Nucleus accumbens (tissue), 56 donors: ENCODE measurements at places on chromosomes 11 and 22.
A peak's percentile ranks its signal among the peaks of the same experiment; 100 is the strongest.

DNA sequence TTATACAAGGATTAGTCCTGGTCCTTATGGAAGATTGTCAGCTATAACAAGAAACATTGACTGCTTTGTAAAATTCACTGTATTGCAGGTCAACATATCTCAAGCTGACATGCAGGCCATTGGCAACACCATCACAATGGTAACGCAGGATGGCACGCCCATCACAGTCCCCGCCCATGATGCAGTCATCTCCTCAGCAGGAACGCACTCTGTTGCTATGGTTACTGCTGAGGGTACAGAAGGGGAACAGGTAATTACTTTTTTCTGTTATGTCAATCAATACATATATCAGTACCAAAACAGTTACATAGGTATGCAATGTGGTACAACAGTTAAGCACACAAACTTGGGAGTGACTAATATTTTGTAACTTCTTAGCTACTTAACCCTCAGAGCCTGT lies 55.3 kb downstream of the ZNF143 start:
- no peak for DNase-seq

GRCh38 chr11:250740-251299 lies 14.0 kb downstream of the PSMD13 start:
- DNase-seq = no peak

GRCh38 chr22:50178471-50178864 lies 7.2 kb upstream of the TRABD start:
- DNase-seq = no peak

- no peak for DNase-seq
Observed at GRCh38 chr11:118224511-118225188, at the start of gene JAML. TSS of gene JAML (minus strand) at chr11:118225011. CDS start at chr11:118214866, 10,145 bp downstream.

DNA sequence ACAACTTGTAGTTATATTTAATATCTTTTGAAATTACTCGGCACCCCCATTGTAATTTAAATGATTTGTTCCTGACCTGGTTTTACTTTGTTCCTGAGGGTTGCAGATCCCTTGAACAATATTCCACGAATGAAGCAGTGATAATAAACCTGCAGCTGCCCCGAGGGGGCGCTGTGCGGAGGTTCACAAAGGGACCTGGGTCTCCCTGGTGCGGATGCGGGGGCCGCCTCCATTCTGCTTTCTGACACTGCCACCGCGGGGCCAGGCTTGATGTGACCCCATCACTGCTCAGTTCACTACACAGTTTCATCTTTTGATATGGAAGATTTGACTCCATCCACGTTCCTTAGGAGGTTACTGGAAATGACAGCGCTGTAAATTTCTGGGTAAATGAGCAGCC lies 62.9 kb upstream of the PRODH start:
- DNase-seq = no peak

DNA sequence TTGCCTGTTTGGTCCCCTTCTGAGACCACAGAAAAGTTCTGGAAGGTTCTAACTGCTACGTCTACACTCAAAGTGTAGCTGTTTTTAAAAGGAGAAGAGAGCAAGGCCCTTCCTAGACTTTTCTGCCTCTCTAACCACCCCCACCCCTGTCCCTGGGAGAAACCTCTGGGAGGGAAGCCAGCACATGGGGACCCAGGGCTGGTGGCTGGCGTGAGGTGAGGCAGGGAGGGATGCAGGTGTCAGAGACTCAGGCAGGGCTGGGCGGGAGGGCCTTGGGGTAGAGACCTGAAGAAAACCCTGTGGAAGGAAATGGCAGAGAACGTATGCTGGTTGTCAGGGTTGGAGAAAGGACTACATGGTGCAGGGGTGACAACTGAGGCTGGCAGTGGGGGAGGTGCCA lies 26.7 kb downstream of the ARRB1 start:
- no peak for DNase-seq

DNA sequence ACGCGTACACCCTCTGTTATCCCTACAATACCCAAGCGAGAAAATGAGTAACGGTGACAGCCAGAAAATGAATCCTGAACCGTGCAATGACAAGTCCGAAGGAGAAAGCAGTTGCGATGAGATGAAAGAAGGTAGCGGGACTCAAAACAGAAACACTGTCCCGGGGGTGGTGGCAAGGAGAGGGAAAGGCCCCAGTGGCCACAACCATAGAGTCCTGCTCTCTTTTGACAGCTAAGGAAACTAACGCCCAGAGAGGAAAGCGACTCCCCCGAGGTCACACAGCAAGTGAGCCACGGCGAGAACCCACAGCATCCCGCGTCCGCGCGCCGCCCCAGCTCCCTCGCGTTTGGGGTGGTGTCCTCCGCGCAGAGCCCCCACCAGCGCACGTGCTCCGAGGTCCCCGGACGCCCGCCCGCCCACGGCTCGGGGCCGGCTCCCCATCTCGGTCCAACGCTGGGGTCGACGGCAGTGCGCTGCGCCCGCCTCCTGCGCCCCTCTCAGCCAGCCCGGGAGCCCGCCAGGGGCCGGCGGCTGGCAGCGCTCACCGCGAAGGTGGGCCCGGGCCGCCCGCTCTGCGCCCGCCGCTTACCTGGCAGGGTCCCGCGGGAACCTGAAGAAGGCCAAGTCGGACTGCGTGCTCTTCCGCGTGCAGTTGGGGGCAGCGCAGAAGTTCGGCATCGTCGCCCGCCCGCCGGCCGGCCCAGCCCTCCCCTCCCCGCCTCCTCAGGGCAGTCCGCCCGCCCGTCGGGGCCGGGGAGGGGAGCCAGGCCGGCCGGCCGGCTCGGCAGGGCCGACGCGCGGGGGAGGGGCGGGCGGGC lies 564 bp downstream of the THAP12 start:
- peak; percentile 48 for DNase-seq

GRCh38 chr11:133354069-133354468 lies 178.2 kb downstream of the OPCML start:
- DNase-seq = no peak

DNA sequence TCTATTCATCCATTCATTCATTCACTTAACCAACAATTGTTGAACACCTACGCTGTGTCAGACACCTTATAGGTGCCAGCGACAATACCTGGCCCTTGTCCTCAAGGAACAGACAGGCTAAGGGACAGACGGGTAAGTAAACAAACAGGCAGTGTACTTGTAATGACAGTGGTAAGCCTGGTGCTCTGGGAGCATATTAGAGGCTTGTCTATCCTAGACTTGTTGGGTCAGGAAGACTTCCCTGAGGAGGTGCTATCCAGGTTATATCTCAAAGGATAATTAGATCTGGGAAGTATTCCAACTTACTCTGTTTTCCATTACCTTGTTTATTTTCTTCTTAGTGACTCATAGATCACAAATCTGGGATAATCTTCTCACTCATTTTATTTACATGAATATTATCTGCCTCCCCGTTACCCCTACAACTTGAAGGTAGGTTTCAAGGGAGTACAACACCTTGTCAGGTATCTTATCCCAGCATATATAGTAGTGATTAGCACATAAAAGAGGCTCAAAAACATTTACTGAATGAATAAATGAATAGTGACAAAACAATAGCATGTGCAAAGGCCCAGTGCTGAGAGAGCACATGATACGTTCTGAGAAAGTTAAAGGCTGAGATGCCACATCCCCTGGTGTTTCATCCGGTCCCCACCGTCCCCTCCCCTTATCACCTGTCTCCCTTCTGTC lies 75.3 kb upstream of the NCAM1 start:
- DNase-seq = no peak

- DNase-seq = no peak
Observed at GRCh38 chr22:30097861-30098260, 17.6 kb downstream of the HORMAD2 start.
